Tibial nerve (tissue), 4 donors: ENCODE measurements at places on chromosomes 1 and 21.
A peak's percentile ranks its signal among the peaks of the same experiment; 100 is the strongest.

DNA sequence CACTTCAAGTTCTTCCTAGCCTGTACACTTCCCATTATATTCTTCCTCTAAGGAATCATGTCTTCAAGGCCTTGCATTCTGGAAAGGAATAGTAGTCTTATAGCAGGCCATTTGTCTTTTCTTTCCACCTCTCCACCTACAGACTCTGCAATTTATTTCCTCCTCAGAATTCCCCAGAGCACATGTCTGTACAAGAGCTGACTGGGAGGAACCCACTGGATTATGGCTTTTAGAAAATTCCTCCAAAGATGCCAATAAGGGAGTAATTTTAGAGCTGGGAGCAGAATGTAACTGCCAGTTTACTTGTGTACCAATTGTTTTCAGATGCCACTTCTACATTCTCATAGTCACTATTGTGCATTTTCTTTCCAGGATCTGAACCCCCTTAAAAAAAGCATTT lies 3.4 kb upstream of the PSMG1 start:
- DNase-seq = no peak

- DNase-seq = peak; percentile 87
These were observed 17.9 kb upstream of the FMOD start for GRCh38 chr1:203368624-203369451.

GRCh38 chr1:166080967-166081870 lies 85.6 kb downstream of the FAM78B start:
- peak; percentile 25 for DNase-seq

DNA sequence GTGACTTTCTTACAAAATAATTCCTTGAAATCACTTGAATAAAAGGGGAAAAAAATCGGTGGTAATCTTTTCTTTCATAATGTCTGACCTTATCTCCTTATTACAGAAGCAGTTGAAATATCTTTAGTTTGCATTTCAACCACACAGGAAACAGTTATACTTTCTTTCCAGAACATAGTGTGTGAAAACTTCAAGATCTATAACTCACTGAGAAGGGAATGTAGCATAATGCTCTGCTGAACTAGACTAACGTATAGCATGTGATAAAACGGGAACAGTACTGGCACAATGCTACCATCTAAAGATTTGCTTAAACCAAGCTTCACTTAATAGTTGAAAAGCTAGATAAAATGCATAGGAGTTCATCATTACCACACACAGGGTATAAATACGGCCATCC lies 45.0 kb downstream of the VAV3 start:
- no peak for DNase-seq

- no peak for DNase-seq
These were observed 990 bp upstream of the NBL1 start for GRCh38 chr1:19643121-19643520.

GRCh38 chr1:214043167-214043566 lies 55.4 kb downstream of the PROX1 start:
- DNase-seq = no peak

- no peak for DNase-seq
These were observed 21.1 kb downstream of the FYB2 start for GRCh38 chr1:56798053-56798471.
